ENCODE measurements at places on chromosomes 7 and 10. TPM values are rescaled to one million over a fixed set of nuclear protein-coding genes. Genes with fewer than 3 reads are reported as not detected.

The TSPAN15 gene
- total RNA-seq = 3.6 TPM

The ITPRIP gene
- 24.3 TPM for total RNA-seq

- no peak for DNase-seq
Observed at GRCh38 chr10:60962946-60963345, 19.0 kb upstream of the RHOBTB1 start.

- no peak for DNase-seq
Observed at GRCh38 chr10:71234004-71234894, 21.9 kb downstream of the UNC5B start.

- no peak for DNase-seq
Observed at GRCh38 chr10:76399226-76399625, 967.8 kb downstream of the LRMDA start.

DNA sequence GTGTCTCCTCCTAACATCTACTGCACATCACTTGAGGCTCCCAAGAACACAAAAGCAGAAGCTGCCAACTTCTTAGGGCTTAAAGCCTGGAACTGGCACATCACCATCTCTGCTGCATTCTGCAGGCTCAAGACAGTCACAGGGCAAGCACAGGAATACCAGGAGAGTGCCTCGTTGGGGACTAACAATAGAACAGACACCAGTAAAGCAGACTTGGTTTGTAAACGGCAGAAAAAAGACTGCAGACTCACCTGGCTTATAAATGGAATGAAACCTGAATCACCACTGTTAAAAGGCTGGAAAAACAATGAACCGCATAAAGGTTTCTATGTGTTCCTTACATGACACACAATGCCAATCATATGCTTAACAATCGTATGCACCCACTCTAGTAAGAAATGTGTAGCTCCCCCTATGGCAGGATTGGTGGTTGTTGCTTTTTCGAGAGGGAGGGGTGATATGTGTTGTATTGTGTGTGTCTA, 12.8 kb downstream of the RHEB start:
- DNase-seq = no peak
